ENCODE measurements at places on chromosomes 7 and 10.
A peak's percentile ranks its signal among the peaks of the same experiment; 100 is the strongest.

- DNase-seq = no peak
Observed at GRCh38 chr7:35384761-35385700, 131.1 kb upstream of the TBX20 start.

GRCh38 chr10:131580076-131580652, 268.6 kb upstream of the TCERG1L start:
- DNase-seq = no peak

GRCh38 chr10:122657729-122658128, 41.9 kb downstream of the C10orf120 start:
- DNase-seq = no peak

GRCh38 chr10:83937826-83938225, 201.5 kb upstream of the GHITM start:
- DNase-seq = no peak

- DNase-seq = no peak
Observed at GRCh38 chr10:78266741-78267469, 233.2 kb downstream of the RPS24 start.

- no peak for DNase-seq
Observed at GRCh38 chr10:62116896-62117295, 151.7 kb downstream of the RTKN2 start.

DNA sequence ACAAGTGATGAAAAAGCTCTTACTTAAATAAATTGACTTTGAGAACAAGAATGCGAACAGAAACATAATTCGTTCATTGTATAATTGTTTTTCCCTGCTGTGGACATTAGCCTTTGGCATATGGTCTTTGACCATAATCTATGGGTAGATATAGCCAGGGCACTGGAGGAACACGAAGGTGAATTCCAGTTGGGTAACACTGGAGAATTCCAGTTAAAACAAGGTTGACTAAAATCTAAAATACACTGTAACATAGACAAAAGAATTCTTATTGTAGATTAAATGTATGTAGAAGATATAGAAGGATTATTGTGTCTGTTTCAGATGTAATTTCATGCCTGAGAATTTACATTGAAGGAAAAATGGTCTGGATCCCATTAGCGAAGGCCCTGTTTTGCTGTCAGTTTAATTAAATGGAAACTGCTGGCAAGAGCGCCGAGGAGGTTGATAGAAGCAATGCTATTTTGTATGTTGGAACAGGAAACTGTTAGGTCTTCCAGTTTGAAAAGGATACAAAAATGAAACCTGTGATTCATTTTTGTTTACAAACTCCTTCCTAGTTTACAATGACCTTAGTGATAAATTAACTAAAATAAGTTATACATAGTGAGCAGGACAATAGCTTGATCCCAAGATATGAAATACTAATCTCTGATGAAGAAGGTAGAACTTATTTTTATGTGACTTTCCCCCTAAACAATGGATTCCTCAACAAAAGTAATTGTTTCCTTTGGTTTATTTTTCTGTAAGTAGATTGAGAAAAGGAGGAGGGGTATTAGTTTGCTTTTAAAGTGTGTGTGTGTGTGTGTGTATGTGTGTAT, 68.9 kb downstream of the ARID5B start:
- DNase-seq = no peak

GRCh38 chr7:142323706-142324105, 65.8 kb upstream of the PRSS58 start:
- DNase-seq = peak; percentile 70

- peak; percentile 52 for DNase-seq
Observed at GRCh38 chr10:17836942-17837341, 27.8 kb downstream of the MRC1 start.

Measured in suppressor macrophage treated with lipopolysaccharide for 1 hour (primary cell).